Esophagus squamous epithelium (tissue), 5 donors: ENCODE measurements at places on chromosomes 1 and 21.

GRCh38 chr1:34806396-34806795 lies 13.6 kb downstream of the GJA4 start:
- DNase-seq, result no peak

DNA sequence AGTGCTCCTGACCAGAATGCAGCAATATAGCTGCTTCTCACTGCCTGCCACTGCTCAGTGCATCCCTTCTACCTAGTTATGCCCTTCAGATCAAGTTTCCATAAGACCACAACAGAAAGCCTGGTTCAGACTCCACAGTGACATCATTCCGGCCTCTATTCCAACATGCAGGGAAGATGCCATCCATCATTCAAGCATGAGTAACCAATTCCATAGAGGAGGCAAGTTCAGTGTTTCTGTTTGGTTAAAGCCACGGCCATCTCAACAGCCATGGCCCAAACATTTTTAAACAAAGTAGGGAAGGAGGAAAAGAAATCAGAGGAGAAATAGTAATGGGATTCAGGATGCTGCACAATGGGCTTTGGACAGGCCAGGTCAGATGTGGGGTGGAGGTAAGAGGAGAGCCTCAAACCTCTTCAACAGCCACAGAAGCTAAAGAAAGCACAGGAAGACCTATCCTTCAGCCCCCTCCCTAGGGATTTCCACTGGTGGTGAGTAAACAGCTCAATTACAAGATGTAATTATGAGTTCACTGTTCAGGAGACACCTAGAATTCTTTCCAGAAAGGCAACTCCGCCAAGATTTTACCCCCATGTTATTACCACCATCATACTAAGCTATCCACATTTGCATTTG lies 484.9 kb downstream of the SETD4 start:
- no peak for DNase-seq

DNA sequence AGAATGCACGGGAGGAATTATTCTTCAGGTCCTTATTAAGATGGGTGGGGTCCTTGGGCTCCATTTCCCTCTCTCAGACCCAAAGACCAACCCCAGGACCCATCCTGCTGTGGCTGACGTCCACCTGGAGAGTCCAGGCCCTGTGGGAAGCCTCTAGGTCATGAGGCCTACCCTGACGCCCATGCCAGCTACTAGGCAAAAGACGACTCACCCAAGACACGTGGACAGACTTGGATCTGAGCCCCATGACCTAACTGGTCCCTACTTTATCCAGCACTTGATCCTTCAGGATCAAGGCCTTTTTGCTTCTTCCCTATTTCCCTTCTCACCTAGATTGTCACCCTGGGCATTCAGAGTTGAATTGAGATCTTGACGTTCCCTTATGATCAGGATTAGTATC lies 56.0 kb upstream of the CASZ1 start:
- no peak for DNase-seq

- DNase-seq, result no peak
Measured at GRCh38 chr1:230186003-230186863, 119.2 kb downstream of the GALNT2 start.

- no peak for DNase-seq
Measured at GRCh38 chr1:22658385-22659163, 5.5 kb downstream of the C1QB start.

- DNase-seq, result no peak
Measured at GRCh38 chr1:10905841-10906655, 106.4 kb upstream of the TARDBP start.

DNA sequence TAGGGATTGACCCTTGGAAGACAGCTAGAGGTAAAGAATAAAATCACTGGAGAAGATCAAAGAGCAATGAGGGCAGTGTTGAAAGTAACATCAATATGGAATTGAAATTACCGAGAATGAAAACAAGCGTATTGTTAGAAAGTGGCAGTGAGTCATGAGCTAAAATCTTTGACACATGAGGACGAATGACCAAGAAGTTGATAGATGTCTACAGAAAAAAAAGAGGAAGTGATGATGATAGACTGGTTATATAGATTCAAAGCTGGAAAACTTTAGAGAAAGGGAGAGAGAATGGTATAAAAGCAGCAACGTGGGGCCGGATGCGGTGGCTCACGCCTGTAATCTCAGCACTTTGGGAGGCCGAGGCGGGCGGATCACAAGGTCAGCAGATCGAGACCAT lies 12.5 kb upstream of the DNM3 start:
- no peak for DNase-seq

DNA sequence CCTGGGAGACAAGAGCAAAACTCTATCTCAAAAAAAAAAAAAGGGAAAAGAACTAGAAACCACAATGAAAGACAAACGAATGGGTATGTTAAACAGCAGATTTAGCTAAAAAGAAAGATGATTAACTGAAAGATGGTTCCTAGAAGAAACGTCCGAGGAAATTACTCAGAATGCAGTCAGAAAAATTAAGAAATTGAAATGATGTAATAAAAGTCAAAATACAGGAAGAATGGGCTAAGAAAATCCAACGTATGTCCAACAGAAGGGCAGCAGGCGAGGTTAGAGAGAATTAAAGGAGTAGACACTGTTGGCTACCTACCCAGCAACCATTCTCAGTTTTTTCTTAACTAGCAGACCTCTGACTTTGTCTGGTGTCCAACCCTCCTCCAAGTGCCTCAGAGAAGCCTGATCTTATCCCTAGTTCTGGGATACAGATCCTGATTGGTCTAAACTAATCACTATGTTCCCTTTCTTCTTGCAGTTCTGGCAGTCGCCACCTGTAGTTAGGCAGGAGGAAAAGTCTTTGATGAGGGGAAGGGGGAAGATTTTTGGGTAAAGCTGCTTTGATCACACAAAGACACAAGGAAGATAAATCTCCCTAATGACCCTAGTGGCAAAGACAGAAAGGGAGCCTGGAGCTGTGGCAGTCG lies 25.7 kb downstream of the GPR161 start:
- DNase-seq, result no peak

- no peak for DNase-seq
Measured at GRCh38 chr1:244104309-244105060, 53.4 kb downstream of the ZBTB18 start.

DNA sequence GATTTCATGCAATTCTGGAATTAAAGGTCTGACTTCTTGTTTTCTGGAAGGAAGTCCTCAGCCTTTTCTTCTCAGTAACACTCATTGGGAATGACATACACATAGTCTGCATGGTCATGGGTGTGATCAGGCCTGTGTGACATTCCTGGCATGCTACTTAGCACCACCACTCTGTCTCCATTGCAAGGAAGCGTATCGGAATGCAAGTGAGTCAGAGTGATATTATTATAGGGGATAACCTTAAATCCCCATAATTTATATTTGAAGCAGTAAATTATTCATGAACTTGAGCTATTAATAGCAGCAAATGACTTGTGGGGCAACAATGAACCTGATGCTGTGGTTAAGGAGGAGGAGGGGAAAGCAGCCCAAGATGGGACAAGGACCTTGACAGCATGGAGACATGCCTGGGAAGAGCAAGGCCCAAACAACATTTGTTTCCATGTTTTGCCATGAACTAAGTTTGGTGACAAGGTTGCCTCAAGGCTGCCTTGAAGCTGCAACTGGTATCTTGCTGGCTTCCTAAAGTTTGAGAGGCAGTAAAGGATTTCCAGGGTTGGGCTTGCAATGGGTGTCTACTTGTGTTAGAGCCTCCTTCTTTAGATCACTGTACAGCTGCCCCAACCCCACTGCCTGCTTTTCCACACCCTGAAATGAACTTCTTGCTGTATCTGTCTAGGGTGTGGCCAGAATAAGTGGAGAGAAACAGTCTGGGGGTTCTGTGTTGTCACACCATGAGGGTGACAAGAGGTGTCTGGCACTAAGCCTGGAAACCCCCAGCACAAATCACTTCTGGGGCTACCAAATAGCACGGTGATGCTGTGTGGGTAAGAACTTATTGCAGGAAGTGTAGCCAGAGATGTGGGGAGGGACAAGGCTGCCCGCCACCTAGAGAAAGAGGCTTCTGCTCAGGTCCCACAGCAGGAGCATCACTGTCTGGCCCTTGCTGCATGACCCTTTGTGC lies 4.6 kb downstream of the MAB21L3 start:
- DNase-seq, result no peak

- DNase-seq, result no peak
Measured at GRCh38 chr1:18041102-18041501, 66.5 kb upstream of the IGSF21 start.

DNA sequence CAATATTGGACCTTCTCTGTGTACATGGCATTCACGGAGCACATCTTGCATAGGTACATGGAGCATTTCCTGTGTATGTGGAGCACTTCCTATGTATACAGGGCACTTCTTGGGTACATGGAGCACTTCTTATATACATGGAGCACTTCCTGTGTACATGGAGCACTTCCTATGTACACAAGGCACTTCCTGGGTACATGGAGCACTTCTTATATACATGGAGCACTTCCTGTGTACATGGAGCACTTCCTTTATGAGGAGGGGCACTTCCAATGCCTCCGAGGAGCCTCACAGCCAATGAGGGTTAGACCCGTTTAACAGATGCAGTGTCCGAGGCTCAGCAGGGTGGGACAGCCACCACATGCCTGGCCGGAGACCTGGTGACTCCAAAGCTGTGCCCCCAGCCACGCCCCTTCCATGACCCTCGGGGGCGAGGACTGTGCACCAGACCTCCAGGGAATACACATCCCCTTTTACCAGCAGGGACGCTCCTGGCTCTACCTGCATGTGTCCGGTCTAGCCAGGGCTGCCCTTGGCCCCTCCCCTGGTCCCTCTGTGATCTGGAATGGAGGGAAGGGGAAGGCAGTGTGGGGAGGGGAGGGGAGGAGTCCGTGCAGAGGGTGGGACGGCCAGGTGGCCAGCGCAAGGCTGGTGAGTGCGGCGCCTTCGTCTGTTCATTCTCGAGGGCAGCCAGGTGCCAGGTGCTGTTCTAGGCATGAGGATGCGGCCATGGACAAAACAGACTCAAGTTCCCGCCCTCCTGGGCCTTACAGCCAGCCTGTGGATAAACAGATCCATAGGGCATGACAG lies 195.1 kb upstream of the TMEM51 start:
- no peak for DNase-seq

DNA sequence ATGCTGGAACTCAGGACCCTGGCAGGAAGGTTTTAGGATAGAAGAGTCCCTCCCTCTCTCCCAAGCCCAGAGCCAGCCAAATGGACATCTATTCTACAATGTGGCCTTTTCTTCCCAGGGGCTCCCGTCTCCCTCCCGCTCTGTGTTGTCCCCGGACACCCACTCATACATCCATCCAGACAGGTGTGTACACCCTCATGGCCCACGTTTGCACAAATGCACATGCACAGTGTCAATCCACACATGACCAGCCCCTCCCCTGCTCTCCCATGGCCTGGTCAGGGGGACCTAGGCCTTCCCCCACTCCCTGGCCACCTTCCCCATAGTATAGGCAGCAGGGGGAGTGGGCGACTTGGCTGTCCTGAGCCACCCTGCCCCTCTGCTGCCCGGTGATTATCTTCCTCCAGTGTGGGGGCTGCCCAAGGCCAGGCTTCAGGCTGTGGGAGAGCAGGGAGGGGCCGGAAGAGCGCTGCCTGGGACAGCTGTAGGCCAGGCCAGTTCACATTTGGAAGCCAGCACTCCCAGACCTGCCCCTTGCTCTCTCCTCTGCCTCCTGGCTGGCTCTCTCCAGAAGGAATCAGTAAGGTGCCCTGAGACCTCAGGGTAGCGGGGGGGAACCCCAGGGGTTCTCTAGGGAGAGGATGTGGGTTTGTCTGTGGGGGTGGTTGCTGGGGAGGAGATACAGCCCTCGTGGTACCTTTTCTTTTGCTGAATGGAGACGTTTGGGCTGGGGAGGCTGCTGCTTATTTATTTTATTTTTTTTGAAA lies 4.1 kb upstream of the PTPN7 start:
- no peak for DNase-seq

- no peak for DNase-seq
Measured at GRCh38 chr1:194342484-194343262, 1156.3 kb upstream of the B3GALT2 start.

- no peak for DNase-seq
Measured at GRCh38 chr21:34182436-34182835, 109.1 kb downstream of the MRPS6 start.

DNA sequence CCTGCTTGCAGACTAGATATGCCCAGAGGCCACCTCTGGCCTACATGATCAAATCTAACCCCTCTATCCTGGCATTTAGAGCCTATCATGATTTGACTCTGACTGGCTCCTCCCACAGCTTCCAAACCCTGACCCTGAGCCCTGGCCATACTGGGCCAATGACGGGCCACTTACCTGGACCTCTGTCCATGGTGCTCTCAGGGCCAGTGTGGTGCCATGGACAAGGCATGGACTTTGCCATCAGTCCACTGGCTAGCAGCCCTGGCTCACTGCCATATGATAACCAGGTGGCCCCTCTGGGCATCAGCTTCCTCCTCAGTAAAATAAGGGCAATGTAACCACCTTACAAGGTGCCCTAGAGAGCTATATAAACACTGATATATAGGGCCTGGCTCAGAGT lies 713.4 kb downstream of the PTPRU start:
- DNase-seq, result no peak

- DNase-seq, result no peak
Measured at GRCh38 chr1:6634371-6635052, 9.8 kb downstream of the THAP3 start.

- DNase-seq, result no peak
Measured at GRCh38 chr1:12185036-12185917, 18.5 kb downstream of the TNFRSF1B start.

- DNase-seq, result no peak
Measured at GRCh38 chr1:183034682-183035081, 11.5 kb downstream of the LAMC1 start.

GRCh38 chr1:201023517-201023902 lies at the start of gene KIF21B:
Gene KIF21B (minus strand): TSS chr1:201023714. CDS start chr1:201023383, 331 bp downstream.
- DNase-seq, result peak; percentile 17

DNA sequence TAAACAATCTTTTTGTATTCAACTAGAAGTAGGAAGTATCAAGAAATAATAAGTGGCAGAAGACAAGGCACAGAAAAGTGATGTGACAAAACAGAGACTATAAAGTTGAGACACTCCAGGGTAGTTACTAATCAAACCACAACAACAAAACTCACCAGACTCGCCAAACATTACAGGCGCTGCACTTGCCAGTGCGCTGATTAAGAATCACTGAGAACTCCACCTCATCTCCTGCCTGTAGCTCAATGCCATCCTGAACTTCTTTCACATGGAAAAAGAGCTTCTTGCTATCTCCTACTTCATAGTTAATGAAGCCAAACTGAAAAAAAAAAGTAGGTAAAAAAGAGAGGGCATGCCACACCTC lies 2.8 kb upstream of the NRAS start:
- DNase-seq, result no peak

- no peak for DNase-seq
Measured at GRCh38 chr1:155173478-155174323, at the start of gene TRIM46. Gene TRIM46 (plus strand): TSS chr1:155173849. CDS start chr1:155173967, 118 bp downstream.

- DNase-seq, result no peak
Measured at GRCh38 chr21:38773099-38774061, 32.3 kb upstream of the ETS2 start.

GRCh38 chr21:45600248-45600647 lies 43.3 kb upstream of the PCBP3 start:
- DNase-seq, result no peak

- DNase-seq, result no peak
Measured at GRCh38 chr1:171250263-171250662, 2.0 kb downstream of the FMO1 start.

DNA sequence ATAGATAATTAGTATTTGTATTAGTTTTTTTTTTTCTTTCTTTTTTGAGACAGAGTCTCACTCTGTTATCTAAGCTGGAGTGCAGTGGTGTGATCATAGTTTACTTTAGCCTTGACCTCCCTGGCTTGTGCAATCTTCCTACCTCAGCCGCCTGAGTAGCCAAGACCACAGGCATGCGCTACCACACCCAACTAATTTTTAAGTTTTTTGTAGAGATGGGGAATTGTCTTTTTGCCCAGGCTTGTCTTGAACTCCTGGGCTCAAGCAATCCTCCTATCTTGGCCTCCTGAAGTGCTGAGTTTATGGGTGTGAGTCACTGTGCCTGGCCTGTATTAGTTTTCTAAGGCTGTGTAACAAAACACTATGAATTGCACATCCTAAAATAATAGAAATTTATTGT lies 58.3 kb downstream of the MSH4 start:
- no peak for DNase-seq
